Urinary bladder (tissue), 4 donors: ENCODE measurements at places on chromosomes 4 and X. TPM values are rescaled to one million over a fixed set of nuclear protein-coding genes. Genes with fewer than 3 reads are reported as not detected.

Gene CT47B1
- polyA plus RNA-seq: not detected

Gene FABP2
- not detected for polyA plus RNA-seq

Gene AMTN
- not detected for polyA plus RNA-seq

DNA sequence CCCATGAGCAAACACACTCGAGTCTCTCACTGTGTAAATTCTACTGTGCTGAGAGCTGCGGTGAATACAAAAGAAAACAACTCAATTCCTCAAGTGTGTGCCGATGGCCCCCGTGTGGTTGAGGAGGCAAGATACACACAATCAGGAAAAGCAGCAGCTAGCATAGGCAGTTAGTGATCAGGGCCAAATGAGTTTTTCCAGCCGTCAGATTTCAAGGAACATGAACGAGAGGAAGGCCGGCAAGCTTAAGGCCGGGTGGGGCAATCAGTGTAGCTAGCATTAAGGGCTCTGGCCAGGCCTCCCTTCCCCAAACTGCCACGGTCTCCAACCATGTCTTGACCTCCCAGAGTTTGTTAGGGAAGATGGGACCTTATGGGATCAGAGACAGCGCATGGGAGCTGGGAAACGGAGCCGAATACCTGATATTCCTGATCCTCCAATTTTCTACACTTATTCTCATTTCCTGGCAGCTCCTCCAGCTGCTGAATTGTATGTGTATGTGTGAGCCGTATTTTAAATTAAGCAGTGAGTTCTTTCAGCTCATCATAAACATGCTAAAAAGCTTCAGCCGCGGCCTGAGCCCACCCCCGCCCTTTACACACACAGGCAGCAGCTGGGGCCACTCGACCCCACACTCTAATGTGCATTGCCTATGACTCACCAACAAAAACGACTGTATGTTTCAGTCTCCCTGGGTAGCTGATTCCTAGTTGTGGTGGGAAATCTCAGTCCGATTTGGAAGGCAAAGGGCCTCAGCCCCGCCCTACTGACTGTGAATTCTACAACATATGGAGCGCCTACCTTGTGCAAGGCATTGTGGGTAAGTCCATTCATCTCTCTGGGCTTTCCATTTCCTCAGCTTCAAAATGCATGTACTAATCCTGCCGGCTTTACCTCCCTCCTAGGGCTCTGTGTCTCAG lies 59.9 kb downstream of the RTL9 start:
- peak; percentile 23 for DNase-seq

DNA sequence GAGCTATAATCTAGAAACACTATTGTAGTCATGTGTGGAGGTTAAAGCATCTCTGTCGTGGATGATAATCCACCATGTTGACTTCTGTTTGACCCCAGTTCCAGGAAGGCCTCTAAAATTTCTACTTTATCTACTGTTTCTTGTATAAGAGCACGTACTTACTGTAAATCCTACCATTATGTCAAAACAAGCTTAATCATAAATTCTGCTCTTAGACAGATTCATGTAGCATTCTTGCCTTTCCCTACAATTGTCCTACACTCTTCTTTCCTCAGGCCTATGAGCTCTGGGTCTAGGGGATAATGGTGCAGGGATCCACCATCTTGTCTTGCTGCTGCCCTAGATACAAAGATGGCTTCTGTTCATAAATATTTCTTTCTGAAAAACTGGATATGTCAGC lies 2594.3 kb downstream of the ARAP2 start:
- no peak for DNase-seq

DNA sequence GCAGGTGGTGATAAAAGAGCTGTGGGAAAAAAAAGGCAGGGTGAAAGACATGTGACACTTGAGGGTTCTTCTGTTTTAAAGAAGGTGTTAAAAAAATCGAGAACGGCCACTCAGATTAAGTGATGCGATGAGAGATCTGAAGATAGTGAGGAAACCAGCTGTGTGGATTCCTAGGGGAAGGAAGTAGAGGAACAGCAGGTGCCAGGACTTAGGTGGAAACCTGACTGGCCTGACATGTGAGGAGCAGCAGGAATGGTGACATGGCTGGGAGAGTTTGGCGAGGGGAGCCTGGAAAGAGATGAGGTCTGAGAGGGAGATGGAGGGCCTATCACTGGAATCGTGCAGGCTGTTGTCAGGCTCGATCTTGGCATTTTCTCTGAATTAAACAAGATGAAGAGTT lies 55.5 kb downstream of the BMPR1B start:
- no peak for DNase-seq

DNA sequence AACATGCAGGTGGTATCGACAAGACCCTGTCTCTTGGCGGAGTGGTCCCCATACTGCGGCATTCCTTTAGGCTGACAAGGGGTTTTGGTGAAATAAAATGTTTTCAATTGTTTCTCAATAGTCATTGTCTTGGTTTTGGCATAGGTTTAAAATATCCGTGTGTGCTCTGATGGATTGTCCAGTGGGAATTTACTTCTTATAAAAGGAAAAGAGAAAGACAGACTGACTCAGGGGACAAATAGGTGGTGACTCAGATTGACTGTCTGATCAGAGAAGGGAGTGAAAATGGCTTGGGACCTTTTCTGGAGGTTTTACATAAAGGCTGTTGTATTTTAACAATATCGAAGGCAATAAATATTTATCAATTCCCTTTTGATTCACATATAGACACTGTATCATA lies 129.8 kb downstream of the SORBS2 start:
- no peak for DNase-seq
